Foreskin melanocyte (primary cell): ENCODE measurements at places on chromosomes 7 and 10.

GRCh38 chr7:100933734-100934133, 15.6 kb upstream of the MUC3A start:
- no peak for DNase-seq

- DNase-seq: no peak
Observed at GRCh38 chr10:128926711-128927110, 540.3 kb upstream of the MGMT start.

DNA sequence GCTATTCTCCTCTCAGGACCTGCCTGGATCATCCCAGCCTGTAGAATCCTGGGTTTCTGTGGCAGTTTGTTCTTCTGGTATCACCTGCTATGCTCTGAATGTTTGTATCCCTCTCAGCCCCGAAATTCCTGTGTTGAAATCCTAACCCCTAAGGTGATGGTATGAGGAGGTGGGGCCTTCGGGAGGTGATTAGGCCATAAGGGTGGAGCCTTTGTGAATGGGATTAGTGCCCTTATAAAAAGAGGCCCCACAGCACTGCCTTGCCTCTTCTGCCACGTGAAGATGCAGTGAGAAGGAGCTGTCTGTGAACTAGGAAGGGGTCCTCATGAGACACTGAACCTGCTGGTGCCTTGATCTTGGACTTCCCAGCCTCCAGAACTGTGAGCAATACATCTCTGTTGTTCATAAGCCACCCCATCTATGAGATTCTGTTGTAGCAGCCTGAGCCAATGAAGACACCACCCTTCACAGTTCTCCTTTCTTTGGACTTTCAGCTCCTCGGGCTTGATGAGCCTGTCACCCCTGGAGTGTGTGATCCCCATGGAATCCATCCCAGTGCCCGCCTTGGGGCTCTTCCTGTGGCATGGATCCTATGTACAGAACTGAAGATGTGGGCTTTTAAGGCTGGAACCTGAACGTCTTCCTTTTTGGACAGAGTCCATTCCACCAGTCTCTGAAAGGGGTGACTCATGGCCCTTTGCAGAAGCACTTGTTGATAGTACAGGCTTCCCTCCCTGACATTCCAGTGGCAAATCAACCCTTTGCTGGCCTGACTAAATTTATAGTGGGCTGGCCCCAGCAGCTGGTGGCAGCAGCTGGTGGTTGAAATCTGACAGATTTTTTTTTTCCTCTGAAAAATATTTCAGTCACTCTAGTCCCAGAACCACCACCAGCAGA, 138.0 kb downstream of the TACC2 start:
- peak; percentile 62 for DNase-seq

DNA sequence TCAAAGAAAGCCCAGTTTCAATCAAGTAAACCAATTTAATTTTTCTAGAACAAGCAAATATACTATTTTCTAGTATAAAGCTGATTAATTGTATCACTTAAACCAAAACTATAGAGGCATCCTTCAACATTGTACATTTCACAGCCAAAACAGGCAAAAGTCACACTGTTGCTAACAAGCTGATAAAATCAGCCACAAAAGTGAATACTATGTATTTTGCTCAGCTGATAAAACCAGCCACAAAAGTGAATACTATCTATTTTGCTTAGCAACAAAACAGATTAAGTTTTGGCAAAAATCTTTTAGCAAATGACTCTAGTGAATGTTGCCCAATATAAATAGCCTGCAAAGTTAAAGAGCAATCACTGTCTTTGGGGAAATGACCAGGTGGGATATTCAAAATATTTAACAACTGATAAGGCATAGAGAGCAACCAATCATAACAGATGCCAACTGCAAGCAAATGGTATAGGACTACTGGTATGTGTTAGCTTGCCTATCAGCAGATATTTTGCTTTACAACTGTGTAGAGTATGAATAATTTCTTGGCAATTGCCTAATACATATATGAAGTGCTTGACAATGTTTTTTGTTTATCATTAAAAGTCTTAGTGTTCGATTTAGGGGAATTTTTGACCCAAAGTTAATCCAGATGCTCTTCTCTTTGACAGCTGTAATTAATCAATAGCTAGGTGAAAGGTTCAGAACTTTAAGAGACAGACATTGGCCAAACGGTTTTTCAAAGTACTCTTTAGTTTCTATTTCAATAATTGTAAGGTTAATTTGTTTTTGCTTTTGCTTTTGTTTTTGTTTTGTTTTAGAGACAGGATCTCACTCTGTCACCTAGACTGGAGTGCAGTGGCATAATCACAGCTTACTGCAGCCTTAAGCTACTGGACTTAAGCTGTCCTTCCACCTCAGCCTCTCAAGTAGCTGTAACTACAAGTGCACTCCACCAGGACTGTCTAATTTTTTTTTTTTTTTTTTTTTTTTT, 44.4 kb upstream of the SP4 start:
- DNase-seq: no peak

DNA sequence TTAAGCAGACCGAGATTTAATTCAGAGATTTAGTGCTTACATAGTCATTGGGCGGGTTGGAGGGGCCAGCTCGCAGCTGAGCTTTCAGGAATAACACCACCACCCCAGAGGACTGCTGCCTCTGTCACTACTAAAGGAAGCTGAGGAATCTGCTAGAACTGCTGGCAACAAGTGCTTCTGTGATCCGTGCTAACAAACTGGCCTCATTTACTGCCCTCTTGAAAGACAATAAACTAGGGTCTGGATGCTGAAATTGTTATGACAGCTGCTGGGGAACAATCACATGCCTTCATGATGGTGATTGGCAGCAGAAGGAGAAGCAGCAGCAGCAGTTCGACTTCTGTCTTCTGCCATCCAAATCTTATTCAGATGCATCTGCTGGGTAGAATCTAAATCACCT, 285.5 kb upstream of the TAC1 start:
- DNase-seq: no peak

GRCh38 chr10:57955076-57955475, 312.6 kb downstream of the IPMK start:
- no peak for DNase-seq

- peak; percentile 95 for DNase-seq
Observed at GRCh38 chr7:10122551-10123100, 851.0 kb upstream of the PHF14 start.

GRCh38 chr10:51532044-51532443, 167.4 kb downstream of the CSTF2T start:
- DNase-seq: no peak

GRCh38 chr10:93876381-93876780, 17.4 kb upstream of the SLC35G1 start:
- DNase-seq: no peak

GRCh38 chr7:8154272-8154671, 107.7 kb downstream of the ICA1 start:
- DNase-seq: no peak

DNA sequence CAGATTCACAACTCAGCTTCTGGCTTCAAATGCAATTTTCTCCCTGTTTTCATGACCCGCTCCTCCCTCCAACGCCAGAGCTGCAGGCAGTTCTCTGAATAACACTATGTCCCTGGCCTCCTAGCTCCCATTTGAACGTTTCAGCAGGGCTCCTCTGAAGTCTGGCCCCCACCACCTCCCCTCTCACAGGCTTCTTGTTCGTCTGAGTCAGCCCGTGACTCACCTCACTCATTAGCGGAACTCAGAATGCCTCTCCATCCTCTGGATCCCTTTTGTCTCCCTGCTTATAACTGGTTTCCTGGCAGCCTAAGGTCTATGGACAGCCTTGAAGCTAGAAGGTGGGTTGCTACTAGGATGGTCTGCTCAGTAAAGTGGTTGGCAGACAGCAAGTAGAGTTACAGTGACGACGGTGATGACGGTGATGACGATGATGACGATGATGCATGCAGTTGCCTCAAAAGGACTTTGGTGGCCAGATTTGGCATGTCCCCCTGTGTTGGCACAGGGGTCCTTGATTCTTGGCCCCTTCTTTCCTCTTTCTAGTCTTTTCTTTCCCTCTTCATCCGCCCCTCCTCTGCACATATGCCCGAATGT, 83.3 kb upstream of the MKLN1 start:
- DNase-seq: no peak

- DNase-seq: no peak
Observed at GRCh38 chr7:157457355-157458253, 120.8 kb downstream of the DNAJB6 start.

- no peak for DNase-seq
Observed at GRCh38 chr7:158488181-158488971, 99.2 kb downstream of the PTPRN2 start.

- DNase-seq: no peak
Observed at GRCh38 chr7:121873289-121874194, 581 bp downstream of the PTPRZ1 start.

GRCh38 chr10:57867241-57867640, 400.5 kb downstream of the IPMK start:
- no peak for DNase-seq

DNA sequence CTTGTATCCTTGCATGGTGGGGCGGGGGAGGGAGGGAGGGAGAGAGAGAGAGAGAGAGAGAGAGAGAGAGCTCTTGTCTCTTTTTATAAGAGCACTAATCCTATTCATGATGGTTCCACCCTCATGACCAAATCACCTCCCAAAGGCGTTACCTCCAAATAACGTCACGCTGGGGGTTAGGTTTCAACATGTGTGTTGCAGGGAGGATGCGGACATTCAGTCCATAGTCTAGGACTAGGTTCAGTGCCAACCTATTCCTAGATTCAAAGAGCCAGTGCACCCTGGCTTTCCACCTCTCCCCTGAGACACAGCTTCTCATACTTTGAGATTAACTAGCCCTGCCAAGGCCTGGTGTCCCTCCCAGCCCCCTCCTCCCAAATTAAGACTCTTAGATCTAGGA, 123.0 kb downstream of the GRK5 start:
- DNase-seq: no peak

- DNase-seq: no peak
Observed at GRCh38 chr7:130069179-130069977, 956 bp upstream of the KLHDC10 start.

- no peak for DNase-seq
Observed at GRCh38 chr7:36736090-36736898, 12.0 kb upstream of the AOAH start.

- no peak for DNase-seq
Observed at GRCh38 chr10:86523348-86523747, 1.8 kb upstream of the WAPL start.

DNA sequence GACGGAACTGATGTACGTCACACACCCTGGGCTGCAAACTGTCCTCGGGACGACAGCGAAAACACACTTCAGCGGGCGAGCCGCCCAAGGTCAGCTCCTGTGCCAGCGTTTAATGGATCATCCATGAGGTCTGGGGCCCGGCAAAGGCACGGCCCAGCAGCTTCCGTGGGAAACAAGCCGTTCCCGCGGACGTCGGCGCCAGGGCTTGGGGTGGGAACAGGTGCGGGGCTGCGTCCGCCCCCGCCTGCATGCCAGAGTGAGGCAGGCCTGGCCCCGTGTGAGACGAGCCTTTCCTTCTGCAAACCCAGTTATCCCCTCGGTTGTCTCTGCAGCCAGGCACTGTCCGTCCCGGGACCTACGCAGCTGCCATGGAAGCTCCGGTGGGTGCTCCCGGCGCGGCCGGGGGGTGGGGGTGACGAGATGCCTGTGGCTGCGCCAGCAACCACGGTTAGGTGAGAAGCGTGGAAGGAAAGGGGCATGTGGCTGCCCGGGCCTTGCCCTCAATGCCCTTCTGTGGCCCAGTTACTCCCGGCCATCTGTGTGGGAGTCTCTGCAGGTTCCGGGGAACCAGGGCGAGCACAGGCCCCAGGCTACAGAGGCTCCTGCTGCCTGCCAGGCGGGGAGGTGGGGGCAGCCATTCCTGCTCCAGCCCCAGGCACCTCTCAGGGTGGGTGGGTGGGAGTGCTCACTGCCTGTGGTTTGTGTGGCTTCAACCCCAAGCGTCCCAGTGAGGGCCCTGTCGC, 42.2 kb upstream of the PDGFA start:
- no peak for DNase-seq

DNA sequence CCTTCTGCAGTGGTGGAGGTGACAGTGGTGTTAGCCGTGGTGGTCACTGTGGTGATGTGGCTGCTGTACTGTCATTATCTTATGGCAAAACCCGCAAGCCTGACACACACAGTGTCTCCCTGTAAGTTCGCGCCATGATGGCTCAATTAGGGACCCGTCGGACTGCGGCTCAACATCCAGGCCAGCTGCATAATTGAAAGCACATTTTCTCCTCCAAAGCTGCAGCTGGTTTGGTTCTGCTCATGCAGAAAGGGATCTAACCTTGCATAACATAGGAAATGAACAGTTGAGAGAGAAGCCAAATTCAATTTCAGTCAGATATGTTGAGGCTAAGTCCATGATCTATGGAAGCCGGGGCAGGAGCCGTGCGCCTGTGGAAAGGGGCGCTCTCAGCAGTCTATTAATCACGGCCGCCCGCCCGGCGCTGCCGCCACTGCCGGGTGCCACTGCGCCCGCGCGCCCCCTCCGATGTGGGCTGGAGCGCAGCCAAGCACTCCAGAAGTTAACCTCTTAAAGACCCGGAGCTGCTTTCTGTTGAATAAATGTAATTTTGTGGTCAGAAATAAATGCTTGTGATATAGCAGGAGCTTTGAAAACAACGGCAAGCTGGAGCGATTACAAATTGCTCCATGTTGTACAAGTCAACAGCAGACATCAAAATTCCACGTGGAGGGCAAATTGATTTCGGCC, 227.7 kb downstream of the CUX1 start:
- peak; percentile 14 for DNase-seq

DNA sequence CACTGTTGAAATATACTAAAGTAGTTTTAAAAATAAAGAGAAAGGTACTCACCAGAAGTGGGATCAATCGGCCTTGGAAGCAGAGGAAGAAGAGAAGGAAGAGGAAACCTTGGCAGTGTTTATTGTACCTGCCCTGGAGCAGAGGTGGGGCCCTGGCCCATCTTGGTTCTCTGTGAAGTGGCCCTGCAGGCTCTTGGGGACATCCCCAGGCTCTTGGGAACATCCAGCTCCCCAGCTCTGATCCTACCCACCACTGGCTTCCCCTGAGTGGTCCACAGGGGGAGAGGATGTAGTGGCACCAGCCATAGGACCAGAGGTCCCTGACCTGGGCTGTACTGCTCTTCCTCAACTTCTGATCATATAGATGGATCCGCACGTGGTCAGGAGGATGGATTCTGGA, 22.3 kb upstream of the RET start:
- no peak for DNase-seq

GRCh38 chr10:129697463-129698247, 230.6 kb downstream of the MGMT start:
- DNase-seq: no peak

DNA sequence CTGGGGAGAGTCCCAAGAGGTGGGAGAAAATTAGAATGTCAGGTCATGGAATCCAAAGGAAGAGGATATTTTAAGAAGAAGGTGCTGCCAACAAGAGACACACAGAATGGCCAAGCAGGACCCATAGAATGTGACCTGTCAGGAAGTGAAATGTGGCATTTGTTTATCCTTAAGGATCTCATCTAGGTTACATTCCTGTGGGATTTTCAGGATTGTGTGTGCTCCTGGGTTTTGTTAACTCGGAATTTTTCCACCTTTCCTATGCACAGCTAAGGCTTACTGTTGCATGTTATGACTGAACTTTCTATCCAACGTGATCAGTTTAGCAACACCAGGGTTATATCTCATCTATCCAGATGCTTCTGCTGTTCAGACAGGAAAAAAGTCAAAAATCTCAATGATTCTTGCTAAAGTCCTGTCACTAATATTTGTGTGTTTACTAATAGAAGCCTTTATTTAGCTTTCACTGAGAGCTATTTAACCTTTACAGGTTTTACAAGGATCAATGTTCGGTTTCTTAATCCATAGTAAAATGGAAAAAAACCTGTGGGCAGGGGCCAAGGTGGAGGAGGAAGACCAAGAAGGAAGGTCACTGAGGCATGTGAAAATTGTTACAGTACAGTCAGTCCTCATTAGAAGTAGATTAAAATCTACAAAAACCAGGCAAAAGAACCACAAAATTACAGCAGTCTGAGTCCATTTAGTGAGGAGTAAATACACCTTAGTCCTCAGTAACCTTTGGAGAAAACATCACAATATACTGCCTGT, 437.8 kb upstream of the NPVF start:
- DNase-seq: no peak

- no peak for DNase-seq
Observed at GRCh38 chr7:155482511-155483183, 24.7 kb downstream of the EN2 start.
